ENCODE measurements at places on chromosomes 2 and 18.

- no peak for DNase-seq
These were observed 30.2 kb downstream of the DIS3L2 start for GRCh38 chr2:231991664-231992063.

DNA sequence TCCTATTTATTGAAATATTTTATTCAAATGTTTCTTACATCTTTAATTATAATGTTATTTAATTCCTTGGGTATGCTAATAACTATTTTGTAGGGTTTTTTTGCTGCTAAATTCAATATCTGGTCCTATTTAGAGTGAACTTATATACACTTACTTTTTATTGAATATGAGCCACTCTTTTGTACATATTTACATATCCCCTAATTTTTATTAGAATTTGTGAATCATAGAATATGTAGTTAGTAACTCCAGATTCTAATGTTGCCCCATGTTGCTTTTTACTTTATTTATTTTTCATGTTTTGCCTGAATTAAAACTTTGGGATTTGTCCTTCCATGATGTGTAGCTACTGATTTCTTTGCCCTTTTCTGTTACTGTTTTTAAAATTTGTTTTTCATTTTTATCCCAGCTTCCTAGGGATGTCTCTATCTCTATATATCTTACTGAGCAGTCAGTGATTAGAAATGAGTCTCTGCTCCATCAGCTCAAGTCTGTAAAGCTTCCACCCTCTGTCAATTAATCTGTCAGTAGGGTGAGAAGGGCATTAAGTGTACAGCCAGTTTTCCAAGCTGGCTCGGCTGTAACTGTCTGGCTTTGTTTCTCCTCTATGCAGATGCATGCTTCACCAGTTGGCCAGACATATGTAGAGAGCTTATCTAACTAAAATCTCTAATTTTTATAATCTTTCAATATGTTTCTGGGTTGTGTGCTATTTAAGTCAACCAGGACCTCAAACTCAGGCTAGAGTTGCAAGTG is 256.9 kb downstream of the CDH19 start:
- no peak for DNase-seq

DNA sequence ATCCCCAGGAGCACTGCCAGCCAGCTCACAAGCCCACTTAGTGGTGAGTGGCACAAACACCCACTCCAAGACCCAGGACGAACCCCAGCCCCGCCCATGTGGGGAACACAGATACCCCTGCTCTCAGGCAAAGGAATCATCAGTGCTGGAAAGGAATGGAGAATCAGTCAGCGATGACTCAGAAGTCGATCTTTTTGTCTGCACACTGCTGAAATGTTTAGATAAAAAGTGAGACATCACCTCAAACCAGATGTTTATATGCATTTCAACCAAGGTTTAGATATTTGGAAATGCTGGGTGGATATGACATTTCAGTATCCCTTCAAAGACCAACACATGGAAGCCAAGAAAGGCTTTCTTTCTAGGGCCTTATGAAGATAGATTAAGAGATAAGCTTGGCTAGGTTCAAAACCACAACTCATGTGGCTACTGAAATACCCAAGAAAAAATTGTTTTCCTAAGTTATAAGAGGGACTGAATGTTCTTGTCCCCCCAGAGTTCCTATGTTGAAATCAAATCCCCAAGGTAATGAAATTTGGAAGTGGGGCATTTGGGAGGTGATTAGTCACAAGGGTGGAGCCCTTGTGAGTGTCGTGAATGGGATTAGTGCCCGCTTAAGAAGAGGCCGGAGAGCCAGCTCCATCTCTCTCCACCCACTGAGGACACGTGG is 43.7 kb downstream of the POU3F3 start:
- DNase-seq, result no peak

GRCh38 chr2:91477731-91478672 is 2786.5 kb downstream of the RPIA start:
- no peak for DNase-seq

DNA sequence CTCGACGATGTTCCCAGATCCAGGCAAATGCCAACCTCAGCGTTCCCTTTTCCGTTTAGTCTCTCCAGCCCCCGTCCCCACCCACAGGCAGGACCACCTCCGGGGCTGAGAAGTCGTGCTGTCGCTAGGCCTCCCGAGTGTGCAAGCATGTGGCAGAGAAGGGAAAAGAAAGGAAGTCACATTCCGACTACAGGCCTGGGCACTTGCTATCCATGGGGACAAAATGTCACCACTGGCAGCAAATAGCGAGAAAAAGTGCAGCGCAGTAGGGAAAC is 420 bp downstream of the PIGN start:
- no peak for DNase-seq

DNA sequence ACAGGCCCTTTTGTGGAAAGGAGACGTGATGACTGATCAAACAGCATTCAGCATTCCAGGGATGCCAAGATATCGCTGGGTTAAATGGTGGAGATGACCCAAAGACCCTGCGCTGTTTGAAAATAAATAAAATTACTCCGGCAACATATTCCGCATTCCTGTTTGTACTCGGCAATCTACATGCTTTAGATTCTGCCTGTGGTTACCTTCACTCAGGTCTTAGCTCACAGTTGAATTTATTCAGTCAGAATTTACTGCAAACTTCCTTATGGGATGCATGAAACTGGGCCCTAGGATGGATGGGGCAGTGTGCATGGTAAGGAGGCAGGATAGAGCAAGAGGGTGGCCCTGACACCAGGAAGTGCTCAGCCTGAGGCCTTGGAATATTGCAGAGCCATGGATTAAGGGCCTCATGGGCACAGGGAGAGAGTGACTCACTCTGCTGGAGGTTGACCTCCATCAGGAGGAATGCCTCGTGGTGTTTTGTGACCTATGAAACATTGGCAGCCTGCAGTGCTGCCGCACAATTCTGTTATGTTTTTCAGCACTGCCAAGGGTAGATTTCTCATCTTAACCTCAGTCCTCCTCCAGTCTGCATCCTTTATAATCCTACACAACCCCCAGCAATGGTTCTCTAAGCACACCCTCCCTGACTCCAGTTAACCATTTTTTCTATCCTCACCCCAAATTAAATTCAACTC is 321.4 kb downstream of the IRS1 start:
- no peak for DNase-seq

DNA sequence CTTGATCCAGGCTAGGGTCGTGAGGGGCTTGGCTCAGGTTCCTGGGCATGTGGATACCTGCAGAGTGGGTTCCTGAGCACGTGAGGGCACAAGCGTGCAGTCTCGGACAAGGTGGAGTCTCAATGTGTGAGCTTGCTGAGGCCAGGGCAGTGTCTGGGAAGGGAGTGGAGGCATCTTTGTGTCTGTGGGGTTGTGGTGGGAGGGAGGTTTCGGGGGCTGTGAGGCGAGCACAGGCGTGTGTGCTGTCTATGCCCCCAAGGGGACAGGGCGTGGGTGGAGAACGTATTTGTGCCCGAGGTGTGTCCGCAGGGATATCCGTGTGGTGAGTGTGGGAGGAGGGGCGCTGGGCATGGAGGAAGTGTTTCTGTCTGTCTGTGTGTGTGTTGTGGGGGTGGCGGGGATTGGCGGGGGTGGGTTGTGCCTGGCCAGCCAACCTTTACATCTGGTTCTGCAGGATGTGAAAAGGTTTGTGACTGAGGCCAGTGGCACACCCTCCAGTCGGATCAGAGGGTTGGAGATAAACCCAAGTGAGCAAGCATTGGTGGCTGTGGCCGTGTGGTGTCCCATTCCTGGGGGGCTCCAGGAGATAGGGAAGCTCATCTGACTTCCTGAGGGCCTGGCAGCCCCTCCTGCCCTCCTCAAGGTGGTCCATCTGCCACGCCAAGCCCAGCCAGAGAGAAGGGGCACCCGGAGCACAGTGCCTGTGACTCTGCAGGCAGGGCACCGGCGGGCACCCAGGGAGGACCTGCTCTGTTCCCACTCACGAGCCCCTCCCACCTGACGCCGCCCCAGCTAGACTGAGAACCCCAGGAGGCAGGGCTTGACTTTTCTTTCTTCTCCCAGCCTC is 57.1 kb downstream of the ZFP36L2 start:
- DNase-seq, result no peak

DNA sequence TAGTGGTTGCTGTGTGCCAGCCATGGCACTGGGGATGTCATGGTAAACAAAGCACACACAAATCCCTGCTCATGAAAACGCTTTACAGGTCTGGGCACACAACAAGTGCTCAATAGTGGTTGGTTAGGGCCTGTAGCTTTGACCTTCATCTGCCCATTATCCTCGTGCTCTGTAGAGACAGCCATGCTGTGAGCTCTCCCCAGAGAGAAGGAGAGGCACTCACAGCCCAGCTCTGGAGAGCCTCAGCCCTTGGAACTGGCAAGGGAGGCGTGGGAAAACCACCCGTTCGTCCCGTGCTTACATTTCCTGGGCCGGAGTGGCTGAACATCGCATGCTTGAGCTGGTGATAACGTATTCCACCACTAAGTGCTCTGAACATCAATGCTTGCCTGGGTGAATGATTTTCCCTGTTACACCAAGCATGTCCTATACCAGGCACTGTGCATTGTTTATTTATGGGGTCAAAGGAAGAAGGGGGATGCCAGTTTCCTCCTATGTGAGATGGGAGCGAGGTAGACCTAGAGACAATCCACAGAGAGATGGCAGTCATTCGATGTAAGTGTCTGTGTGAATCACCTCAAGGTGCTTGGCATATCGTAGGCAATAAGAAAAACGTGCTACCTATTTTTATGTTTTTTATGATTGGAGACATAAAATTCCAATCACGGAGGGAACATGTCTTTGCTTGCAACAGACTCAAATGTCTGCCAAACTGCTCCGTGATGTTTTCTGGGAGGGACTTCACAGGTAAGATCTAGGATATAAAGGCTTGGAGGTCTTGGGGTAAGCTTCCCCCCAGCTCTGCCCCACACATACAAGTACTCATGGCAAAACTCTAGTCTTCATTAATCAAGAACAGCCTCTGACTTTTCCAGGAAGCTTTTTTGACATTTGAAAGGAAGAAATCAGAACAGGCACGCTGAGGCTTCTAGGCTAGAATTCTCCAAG is 75.5 kb downstream of the DDX1 start:
- DNase-seq, result no peak

GRCh38 chr2:113850687-113851086 is 39.2 kb upstream of the ACTR3 start:
- no peak for DNase-seq

GRCh38 chr2:9738535-9739496 is 104.5 kb upstream of the TAF1B start:
- DNase-seq, result no peak

DNA sequence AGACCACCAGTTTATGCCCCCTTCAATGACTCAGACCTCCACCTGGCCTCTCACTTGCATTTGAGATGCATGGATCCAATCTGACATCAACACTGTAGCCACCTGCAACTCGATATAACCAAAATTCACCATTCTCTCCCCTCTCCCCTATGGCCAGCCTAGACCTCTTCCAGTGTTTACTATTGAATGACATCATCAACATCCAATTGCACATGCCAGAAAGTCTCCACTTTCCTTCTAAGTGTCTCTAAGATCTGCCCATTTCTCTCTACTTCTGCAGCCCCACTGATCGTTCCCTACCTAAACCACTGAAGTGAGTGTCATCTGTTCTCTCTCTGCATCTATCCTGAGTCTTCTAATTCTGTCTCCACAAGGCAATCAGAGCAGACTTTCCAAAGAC is 151.3 kb upstream of the APCDD1 start:
- DNase-seq, result no peak

DNA sequence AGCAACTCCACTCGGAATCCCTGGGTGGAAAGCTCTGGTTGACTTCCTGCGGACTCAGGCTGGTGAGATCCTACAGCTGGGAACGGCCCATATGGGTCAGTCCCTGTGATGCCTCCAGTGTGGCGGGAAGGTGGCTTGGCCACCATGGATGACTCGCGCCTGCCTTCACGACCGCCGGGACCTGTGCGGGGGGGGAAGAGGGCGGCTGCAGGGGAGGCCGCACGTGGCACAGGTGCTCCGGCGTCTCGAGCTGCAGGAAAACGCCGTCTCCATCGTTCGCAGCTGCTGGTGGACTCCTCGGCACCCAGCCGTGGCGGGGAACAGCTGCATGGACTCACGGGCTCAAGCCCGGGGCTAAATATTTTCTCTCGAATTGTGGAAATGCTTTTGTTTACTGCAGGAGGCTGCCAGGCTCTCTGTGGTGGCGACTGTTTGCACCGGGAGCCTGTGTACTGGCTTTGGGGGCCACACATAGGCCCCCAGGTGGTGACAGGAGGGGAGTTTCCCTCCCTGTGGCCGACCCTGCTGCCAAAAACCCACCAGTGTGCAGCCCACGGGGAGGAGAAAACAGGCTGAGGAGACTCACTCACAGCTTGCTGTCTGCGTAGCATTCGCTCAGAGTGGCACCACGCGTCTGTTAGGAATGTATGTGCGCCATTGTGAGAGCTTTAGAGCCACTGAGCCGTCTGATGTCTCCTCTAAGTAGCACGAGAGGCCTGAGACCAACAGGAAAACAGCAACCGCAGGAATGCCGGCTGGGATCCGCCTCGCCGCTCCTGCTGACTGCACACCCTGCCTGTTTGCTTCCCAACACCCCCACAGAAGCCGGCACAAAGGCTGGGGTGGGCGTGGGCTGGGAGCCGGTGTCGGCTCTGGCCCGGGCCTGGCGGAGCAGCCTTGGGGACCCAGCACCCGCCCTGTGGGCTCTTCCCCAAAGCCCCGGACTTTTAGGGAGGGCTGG is 89.2 kb downstream of the NFATC1 start:
- no peak for DNase-seq

DNA sequence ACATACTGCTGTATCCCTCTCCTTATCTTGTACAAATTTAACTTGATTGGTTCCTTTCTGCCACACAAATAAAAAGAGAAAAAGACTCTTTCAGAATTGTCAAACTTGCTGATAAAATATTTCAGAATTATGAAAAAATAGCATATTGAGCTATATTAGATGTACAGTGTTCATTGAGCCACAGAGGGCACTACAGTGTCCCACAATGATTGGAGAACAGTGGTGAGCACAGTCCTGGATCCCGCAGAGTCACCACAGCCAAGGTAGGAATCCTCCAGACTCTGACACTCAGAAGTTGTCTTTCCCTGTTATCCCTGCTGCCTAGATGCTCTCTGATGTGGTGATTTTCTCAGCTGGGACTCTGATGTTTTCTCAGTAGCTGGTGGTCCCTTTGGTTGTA is 1281.3 kb upstream of the ZEB2 start:
- no peak for DNase-seq

DNA sequence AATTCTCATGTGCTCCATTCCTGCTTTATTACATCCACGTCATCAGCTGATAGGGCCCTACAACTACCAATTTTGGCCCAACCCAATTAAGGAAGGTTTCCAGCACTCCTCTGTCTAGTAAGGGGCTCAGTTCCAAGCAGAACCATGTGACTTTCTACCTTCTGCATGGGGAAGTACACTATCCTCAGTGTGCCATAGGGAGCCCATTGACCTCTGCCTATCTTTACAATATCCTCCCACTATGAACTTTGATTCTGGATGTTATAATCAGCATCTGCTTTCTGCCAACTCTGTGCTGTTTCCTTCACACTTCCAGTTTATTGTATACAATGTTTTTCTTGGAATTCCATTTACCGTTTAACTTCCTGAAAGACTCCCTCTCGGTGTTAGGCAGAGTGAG is 53.9 kb upstream of the GCFC2 start:
- DNase-seq, result no peak

Data from T-helper 2 cell (primary cell).